ENCODE measurements at places on chromosomes 16 and 17. TPM values are rescaled to one million over a fixed set of nuclear protein-coding genes. Genes with fewer than 3 reads are reported as not detected.

Gene ARL6IP1
- total RNA-seq: 188 TPM

Gene RHBDF2
- 5.9 TPM for total RNA-seq

Gene TMEM235
- not detected for total RNA-seq

Gene SPECC1
- 33.6 TPM for total RNA-seq

Gene CCDC200
- total RNA-seq: not detected

Gene SPN
- total RNA-seq: not detected

Gene CHST4
- not detected for total RNA-seq

Gene ZSCAN10
- total RNA-seq: not detected

Gene MYH11
- 0.94 TPM for total RNA-seq

Gene ALKBH5
- total RNA-seq: 99.0 TPM

Gene GUCY2D
- total RNA-seq: not detected

Gene SNX20
- total RNA-seq: not detected

Gene CTRB1
- total RNA-seq: not detected

Gene EVPLL
- not detected for total RNA-seq

Gene CLDN7
- total RNA-seq: 0.70 TPM

Gene CPSF4L
- total RNA-seq: not detected

Gene BHLHA9
- not detected for total RNA-seq

Gene OXLD1
- 35.1 TPM for total RNA-seq

Gene NAGS
- total RNA-seq: 0.98 TPM

Gene EVI2A
- 42.9 TPM for total RNA-seq

Gene TEX2
- total RNA-seq: 31.9 TPM

Gene CLEC3A
- not detected for total RNA-seq

Gene SCNN1G
- total RNA-seq: not detected

Gene DNAI2
- not detected for total RNA-seq

Gene CCL1
- not detected for total RNA-seq

Gene SMURF2
- 123 TPM for total RNA-seq

Gene KCNJ18
- total RNA-seq: not detected

Gene HOXB7
- not detected for total RNA-seq

Gene SLC16A13
- total RNA-seq: 0.23 TPM

Measured in smooth muscle cell of the coronary artery (primary cell).